ENCODE measurements at places on chromosomes 3 and 15.

DNA sequence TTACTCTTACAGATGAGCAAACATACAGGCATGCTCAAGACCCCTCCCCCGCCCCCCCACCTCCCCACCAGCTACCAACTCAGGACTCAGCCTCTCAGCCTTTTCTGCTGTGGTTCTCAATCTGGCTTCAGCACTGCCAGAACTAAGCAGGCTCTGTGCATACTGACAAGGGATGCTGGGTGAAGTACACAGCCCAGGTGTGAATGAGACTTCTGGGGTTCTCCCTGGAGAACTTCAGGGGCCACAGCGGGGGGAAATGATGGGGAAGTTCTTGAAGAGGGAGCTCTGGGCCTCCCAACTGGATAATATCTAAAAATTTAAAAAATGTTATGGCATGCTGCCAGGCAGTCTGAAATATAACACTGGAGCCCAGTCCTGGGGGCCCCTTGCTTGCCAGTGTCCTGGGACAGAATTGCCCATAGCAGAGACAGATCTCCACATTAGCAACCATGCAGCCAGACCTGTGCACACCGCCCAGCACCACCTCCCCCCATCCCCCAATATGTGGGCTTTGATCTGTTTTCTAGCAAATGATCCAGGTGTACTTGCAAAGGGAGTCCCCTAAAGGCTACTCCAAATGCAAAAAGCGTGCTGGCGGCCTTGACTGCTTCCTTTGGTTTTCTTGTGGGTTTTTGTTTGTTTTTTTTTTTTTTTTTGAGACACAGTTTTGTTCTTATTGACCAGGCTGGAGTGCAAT is 41.4 kb downstream of the PGPEP1L start:
- DNase-seq: no peak

- no peak for DNase-seq
Observed at GRCh38 chr3:185920184-185920583, 17.6 kb downstream of the TRA2B start.

GRCh38 chr15:59298225-59298853 is 74.3 kb downstream of the MYO1E start:
- no peak for DNase-seq

DNA sequence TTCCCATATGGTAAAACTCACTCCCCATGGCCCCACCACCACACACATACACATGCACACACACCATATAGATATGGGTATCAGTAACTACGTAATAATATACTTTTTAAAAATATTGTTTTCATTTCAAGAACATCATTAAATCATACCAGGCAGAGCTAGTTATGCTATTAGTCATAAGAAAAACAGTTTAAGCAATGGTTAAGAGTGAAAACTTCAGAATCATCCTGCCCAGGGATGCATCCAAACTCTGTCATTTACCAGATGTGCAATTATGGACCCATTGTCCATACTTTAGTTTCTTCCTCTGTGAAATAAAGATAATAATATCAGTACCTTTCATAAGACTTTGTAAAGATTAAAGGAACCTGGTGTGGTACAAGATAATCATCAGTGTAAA is 608.3 kb downstream of the RBMS3 start:
- DNase-seq: no peak

DNA sequence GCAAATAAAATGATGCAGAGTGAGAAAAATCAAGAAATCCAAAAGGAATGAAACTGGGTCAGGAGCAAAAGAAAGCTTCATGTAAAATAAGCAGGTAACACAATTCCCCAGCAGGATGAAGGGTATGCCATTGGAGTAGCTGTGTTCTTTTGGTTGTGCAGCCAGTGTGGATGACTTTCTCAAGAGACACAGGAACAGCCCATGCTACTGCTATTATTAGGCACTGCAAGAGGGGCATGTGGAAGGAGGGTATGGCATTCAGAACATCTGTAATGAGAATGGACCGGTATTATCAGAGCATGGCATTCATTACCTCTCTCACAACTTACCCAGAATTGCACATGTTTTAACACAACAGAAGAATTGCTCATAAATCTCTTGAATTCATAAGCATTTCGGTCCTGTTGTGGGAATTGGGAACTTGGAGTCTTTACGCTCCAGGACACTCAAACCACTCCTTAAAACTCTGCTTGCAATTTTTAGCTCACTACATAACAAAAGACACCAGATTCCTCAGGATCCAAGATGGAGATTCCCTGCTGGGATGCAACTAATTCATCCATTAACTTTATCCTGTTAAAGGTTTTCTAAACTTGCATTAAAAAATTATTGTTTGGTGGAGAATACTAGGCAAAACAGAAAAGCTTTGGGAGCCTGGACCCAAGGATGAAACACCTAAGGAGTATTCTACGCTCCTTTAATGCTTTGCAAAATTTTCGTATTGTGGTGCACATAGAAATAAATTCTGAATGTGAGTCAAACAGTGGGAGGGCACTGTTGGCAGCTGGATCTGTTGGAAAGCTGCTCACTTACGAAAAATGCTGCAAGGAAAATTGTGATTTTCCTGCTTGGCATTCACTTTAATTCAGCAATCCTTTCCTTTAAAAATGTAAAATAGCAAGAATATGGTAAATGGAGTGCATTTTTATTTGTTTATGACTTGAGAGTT is 34.6 kb upstream of the CDIN1 start:
- DNase-seq: no peak

DNA sequence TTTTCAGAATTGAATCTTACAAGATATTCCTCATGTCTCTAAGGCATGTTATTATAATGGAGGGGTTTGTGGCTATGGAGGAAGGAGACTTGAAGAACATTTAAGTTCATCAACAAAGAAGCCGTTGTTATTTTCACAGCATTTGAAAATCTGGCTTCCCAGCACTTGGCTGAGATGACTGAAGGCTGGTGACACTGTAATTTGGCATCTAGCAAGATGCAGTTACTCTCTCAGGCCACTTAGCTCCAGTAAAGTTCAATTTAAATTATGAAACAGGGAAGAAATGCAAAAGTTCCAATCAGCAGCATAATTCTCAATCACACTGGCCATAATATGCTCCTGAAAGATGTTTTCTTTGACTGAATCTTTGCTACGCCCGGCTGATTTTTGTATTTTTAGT is 139.4 kb upstream of the NUDT16 start:
- no peak for DNase-seq

DNA sequence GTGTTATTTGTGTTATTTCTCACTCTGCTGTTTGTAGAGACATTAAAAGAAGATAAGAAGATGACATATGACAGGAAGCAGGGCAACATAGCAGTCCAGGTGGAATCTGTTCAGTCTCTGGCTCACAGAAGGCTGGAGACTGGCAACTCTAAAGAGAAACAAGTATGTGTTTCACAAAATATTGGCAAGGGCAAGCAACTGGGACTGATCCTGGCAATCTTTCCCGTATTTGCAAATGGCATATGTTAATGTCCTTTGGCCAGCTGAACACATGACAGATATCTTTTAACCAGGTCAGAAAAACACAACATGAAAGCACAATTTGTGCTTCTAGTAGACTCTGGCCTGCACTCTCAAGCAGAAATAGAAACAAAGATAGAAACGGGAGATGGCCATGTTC is 1354.1 kb upstream of the EPHA6 start:
- DNase-seq: no peak

DNA sequence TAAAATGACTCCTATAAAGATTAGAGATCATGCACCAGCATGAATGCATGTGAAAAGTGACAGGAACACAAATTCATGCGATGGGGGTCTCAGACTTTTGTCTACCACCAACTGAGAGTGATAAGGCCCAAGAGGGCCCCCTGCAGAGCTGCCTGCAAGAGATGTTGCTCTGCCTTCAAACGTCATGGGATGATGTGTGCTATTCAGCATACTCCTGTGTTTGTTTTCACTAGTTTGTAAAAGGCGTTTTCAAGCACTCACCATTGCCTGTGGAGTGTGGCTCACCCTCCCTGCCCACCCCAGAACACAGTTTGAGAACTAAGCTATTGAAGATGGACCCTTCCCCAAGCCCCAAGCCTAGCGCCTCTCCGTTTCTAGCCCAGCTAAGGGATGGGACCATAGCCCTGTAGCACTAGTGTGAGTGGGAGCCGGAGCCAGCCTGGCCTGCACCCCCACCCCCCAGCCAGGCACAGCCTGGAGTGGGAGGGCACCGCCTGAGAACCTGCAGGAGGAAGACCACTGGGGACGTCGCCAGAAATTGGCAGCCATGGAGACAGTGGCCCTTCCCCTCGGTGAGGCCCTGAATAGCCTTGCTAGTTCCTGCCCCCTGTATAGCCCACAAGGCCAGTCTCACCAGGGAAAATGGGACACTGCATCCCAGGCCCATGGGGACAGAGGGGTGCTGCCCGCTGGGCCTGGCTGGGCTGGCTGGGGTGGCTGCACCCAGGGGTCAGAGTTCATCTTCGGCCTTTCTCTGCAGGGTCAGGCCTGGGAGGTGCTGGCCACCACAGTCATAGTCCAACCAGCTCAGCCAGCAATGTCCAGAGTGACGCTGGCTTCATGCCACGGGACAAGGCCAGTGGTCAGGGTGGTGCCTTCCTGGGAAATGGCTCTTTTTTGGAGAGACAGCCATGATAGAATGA is 22.6 kb upstream of the KLF13 start:
- DNase-seq: no peak

DNA sequence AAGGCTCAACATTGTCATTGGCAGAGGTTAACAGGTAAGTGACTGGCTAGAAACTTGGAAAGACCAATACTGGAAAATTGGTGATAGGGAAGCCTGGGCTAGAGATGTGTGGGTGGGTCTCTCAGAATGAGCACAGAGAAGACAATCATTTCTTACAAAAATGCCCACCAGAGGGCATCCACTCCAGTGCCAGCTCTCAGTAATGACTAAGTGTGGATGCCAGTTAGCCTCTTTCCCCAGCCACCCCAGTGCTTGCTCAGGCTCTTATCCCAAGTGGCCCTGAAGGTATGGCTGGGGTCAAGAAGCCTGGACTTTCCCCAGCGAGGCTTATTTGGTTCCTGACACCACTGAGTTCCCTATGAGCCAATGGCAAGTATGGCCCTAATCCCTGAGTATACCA is 115.9 kb upstream of the ST8SIA2 start:
- peak; percentile 21 for DNase-seq

GRCh38 chr3:190826018-190826417 is 36.5 kb downstream of the GMNC start:
- DNase-seq: no peak

DNA sequence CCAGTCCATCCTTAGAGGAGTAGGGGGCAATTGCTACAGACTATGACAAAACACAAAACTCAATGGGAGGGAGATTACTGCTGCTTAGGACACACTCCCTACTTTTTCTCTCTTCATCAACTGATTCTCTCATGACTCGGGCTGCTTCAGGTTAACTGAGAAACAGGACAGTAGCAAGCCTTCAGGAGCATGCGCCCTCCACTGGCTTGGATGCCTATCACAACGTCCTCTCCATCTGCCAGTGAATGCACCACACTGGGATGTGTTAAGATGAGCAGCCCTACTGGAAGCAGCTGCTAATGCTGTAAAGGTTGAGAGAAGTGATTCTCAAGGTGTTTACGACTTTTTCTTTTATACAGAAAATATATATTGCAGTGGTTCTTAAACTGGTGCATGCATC is 542.3 kb downstream of the EDEM1 start:
- DNase-seq: no peak

- peak; percentile 11 for DNase-seq
Observed at GRCh38 chr15:40926659-40927494, 2.3 kb upstream of the DLL4 start.

DNA sequence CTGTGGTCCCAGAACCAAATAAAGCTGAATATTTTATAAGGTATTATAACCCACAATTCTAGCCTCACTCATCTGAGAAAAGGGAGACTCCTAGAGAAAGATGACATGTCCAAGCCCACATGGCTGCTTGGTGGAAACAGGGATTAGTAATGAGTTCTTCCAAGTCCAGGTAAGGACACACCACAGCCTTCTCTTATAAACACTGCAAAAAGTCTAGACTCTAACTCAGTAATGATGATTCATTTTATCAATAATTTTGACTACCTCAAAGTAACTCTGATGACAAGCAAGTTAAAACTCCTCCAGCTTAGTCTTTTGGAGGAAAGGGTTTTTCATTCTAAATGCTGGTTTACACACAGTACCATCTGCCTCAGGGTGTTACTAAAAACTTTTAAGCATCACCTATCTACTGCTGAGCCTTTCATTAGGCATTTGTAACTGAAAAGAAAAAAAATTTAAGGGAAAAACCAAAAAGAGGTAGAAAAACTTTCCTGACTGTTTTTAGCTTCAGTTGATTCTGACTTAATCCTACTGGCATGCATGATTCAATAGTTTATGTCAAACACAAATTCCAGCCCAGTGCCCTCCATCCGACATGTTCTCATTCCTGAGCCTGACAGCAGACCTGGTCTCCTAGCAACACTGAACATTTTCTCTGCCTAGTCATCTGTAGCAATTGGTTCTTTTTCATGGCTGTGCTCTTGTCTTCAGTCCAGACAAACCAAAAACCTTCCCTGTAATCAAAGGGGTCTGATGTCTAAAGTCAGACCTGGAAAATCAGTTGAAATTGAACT is 43.9 kb downstream of the P3H2 start:
- peak; percentile 70 for DNase-seq

DNA sequence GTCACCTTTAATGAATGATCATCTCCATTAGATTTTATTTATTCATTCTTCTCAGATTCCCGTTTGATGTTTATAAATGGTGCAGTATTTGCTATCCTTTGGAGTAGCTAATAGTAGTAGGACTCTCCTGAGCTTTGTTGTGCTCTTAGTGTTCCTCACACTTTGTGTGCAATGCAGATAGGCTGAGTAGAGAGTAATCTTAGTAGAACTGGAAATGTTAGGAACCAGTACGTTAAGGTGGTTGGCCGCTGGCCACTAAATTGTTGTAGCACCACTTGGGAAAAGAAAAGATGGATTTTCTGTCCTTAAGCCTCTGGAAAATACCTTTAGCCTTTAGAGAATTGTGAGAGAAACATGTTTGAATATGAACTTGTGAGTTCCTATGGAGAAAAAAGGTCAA is 19.9 kb upstream of the EBLN2 start:
- no peak for DNase-seq

DNA sequence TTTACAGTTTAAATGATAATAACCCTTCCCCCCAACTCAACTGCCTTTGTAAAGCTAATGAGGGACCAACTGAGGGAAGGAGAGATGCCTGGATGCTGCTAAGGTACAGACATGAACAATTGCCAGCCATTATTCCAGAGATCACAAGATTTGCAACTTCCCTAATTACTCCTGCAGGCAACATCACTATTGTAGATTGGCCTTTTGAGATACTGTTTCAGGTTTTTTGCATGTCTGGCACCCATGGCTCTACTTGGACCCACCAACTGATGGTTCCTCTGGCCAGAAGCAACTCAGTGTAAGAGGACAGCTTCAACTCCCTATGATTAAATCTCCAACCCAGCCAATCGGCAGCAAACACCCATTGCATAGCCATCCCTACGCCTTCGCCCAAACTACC is 478.7 kb downstream of the FHIT start:
- no peak for DNase-seq

All from femur (tissue), 1 donor.